Ammon's horn (tissue), 1 donor: ENCODE measurements at places on chromosomes 16 and 17.

DNA sequence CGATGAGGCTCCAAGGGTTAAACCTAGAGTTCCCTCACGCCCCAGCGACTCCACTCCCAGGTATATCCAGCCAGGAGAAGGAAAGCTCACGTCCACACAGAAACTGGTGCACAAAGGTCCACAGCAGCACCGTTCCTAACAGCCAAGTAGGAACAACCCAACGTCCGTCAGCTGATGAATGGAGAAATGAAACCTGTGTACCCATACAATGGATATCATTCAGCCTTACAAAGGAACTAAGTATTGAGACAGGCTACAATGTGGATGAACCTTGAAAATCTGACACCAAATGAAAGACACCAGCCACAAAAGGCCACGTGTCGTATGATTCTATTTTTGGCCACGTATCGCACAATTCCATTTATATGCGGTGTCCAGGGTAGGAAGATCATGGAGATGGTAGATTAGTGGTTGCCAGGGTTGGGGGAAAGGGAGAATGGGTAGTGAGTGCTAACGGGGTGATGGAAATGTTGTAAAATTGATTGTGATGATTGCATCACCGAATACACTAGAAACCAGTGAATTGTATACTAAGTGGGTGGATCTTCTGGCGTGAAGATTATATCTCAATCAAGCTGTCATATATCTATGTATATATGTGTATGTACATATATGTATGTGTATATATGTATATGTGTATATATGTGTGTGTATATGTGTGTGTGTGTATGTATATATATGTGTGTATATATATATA, 30.1 kb downstream of the NLRC3 start:
- DNase-seq: peak; percentile 25

DNA sequence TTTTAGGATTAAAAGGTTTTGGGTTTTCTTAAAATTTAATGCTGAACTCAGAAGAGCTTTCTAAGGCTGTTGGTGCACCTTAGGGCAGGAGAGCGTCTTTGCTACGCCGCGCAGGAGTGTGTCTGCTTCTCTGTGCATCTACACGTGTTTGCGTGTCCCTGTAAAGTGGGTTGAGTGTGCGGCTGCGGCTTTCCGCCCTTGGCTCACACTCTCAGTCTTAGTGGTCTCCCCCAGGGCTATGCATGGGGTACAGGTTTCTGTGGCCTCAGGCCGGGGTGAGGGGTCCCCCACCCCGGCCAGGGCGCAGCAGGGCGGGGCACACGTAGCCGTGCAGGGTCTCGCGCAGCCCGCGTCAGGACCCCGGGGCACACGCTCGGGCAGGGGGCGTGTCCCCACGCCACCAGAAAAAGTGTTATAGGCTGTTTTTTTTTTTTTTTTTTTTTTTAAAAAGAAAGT, 727 bp upstream of the TENT4B start:
- DNase-seq: peak; percentile 60

- DNase-seq: no peak
Measured at GRCh38 chr16:56983211-56983751, 6.1 kb upstream of the NLRC5 start.

DNA sequence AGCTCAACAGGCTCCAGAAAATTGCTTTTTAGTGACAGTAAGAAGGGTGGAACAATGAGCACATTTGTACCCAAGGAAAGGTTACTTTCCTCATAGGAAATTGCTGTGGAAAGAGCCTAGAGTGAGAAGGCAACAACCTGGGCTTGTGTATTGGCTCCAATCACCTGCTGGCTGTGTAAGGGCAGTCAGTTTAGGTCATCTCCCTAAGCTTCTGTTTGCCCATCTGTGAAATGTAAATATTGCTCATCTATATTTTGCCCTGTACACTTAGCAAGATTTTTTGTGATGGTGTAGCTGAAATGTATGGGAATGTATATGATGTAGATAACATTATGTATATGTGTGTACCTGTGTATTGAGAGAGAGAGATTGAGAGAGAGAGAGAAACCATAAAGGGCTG, 225.2 kb upstream of the MPHOSPH6 start:
- DNase-seq: no peak

GRCh38 chr16:47826070-47826469, 329.7 kb downstream of the ABCC12 start:
- peak; percentile 56 for DNase-seq

DNA sequence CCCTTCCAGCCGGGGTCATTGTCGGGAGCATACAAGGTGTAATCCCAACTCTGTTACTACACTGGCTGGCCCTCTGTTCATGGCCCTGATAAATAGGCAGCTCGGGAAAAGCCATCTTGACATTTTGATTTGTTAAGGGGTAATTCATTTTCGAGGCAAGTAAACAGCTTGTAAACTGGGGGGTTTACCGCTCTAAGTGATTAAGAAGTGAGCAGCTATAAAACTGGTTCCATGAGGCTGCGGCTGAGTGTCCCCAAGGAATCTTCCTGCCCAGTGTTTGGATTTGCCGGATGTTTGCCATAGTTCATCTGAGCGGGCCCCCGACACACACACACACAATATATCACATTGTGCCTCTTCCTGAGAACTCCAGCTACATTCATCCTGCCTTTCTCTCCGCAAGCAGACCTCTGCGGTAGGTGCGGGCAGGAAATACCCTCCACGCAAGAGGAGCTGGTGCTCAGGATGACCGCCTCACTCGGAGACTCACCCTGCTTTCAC, 92.2 kb downstream of the SOCS1 start:
- no peak for DNase-seq

DNA sequence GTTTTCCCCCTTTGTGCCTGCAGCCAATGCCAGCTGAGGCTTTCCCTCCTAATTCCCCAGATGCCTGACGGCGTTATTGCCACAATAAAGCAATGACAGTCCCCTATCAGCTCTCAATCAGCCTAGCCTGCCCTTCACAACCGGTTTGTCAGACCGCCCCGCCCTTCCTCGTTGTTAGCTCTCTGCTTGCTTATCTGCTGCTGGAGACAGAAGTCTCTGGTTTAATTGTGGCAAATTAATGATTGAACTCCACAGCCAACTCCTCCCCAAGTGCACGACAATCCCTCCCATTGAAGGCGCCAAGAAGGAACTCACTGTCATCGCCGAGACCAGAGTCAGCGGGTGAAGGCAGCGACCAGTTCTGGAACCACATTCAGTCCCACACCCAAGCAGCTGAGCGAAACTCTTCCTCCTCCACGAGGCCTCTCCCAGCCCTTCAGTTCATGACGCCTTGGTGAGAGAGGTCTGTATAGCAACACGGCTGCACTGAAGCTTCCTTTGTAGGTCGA, 474.4 kb downstream of the SLC39A11 start:
- DNase-seq: no peak

GRCh38 chr16:2512735-2513404, 882 bp upstream of the ATP6V0C start:
- DNase-seq: no peak

GRCh38 chr17:28796062-28796461, 46.5 kb downstream of the FAM222B start:
- peak; percentile 22 for DNase-seq

DNA sequence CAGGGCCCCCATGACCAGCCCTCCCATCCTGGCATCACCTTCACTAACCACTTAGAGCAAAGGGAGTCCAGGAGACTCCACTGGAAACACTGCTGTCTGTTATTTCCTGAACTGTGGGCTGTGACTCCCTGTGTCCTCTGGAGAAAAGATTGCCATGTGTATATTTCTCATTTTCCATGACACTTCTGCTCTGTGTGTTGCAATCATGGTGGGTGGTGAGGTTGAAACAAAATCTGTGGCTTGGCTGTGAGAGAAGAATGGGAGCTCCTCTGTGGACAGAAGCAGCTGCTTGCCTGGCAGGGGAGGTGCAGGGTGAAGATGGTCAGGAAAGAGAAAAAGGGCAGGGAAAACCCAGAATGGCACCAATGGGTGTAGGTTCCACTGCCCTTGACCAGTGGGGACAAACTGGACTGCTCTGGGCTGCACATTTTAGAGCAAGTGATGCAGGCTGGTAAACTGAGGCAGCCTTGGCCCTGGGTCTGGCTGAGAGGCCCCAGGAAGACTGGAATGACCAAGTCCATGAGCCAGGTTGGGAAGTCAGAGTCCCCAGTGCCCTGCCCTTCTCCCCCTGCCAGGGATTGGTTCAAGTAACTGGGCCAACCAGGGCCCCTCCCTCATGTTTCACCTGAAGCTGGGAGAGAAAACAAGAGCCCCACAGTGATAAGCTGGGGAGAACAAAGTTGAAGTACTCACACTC, 314.3 kb downstream of the C16orf95 start:
- peak; percentile 5 for DNase-seq

GRCh38 chr17:37117373-37118142, 168.8 kb downstream of the AATF start:
- no peak for DNase-seq

DNA sequence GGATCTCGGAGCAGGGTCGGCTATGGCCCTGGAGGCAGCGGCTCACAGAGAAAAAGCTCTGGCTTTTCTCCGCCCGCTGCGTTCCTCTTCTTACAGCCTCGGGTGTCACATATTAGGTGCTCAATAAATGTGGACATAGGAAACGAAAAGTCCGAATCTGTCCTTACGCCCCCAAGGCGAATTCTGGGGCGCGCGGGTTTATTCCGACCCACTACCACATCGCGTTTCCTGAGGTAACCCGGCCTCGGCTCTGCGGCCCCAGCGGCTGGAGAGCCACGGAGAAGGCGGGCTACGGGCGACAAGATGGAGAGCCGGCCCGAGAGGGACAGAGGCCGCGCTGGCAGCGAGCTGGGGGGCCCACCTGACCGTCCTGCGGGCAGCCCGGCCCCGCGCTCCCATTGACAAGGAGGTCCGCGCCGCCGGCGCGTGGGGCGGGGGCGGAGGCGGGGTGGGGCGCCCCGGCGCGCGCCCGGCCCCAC, 573 bp upstream of the GNAO1 start:
- peak; percentile 38 for DNase-seq

DNA sequence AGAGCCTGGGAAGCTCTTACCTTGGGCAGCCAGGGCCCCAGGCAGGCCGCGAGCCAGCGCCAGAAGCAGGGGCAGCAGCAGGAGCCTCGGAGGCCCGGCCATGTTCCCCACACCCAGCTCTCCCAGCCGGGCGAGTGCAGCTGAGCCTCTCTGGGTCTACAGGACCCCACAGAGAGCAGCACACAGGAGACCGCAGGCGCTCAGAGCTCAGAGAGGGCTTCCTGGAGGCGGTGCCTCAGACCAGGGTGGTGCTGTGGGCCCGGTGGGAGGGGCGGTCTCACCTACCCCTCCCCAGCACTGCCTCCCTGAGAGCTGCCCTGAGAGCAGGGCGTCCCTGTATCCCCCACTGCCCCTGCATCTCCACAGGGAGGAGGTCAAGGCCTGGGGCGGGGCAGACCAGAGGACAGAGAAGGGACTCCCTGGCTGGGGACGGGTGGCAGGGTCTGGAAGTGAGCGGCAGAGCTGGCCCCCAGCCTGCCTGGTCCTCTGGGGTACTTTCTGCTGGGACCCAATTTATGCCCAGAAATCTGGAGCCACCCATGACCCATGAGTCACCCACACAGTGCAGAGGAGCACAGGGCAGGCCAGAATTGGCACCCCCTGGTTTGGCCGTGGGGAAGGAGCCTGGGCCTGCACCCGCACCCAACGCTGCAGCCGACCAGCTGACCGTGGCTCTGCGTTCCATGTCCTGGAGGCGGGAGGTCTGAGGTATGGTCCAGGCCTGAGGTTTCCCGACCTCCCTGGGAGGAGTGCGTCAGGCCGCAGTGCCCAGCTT, at the start of gene CD7:
Gene CD7, minus strand, starts transcription at position 215 of the 775 bp plus-strand sequence. Its CDS starts 113 bp downstream, at position 102.
- no peak for DNase-seq

DNA sequence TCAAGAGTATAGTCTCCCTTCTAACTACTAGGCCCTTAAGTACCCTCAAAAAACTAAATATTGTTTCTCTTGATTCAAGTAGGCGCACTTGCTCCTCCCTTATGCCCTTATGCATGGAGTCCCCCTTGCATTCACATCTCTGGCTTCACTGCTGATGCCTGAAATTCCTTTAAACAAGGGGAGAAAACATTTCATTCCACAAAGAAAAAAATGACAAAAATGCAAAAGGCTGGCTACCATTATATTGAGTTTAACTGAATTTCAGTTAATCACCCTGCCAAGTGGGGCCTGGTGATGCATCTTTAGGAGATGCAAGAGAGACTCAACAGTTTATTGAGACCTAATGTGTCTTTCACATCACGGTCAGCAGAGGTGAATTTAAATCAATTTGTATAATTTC, 35.6 kb downstream of the CRLF3 start:
- DNase-seq: no peak

- no peak for DNase-seq
Measured at GRCh38 chr17:69878661-69879060, 196.4 kb upstream of the KCNJ16 start.

DNA sequence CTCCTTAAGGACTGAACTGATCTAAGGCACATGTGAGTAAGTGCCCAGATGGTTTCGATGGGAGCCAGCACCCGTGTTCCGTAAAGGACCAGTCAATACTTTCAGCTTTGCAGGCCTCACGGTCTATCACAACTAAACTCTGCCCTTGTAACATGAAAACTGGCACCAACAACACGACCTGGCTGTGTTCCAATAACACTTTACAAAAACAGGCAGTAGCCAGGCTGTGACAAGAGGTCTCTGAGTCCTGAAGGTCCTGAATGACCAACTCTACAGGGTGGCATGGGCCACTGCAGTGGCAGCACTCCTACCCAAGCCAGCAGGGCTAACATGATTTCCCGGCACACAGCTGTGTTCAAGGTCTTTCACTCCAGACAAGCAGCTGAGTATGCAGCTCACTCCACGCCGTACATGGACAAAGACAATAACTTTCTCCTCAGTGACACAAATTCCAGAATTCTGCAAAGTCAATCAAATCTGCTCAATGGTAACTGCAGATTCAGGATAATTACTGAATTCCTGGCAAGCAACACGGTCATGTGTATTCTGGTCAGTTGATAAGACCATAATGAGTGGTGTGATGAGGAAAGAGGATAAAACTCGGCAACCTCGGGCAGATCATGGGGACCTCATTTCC, 15.3 kb downstream of the NPLOC4 start:
- peak; percentile 13 for DNase-seq

DNA sequence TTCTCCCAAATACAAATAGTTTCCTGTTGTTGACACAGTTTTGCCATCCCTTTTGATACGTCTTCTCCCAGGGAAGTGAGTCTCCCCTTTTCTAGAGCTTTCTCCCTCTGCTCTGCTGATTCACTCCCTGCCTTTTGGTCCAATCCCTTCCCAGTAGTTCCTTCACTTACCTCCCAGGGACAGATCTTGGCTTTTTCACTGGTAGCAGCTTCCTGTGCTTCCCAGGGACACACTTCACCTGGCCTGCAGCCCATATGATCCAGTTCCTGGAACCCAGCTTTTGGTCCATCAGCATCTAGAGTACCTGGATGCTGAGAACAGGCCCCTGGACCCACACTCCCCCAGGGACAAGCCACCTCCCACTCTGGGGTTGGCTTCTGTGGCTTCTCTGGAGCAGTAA, 15.8 kb downstream of the GPR179 start:
- no peak for DNase-seq

GRCh38 chr17:72021417-72022041, 99.3 kb upstream of the SOX9 start:
- no peak for DNase-seq

- no peak for DNase-seq
Measured at GRCh38 chr17:47628014-47628566, 21.6 kb upstream of the KPNB1 start.

GRCh38 chr16:17364319-17365210, 106.2 kb downstream of the XYLT1 start:
- no peak for DNase-seq
